ENCODE measurements at places on chromosomes 2 and 18.

GRCh38 chr2:146992057-146992456, 852.8 kb upstream of the ACVR2A start:
- DNase-seq: no peak

- DNase-seq: no peak
These were observed 40.5 kb upstream of the HS6ST1 start for GRCh38 chr2:128358941-128359731.

- no peak for DNase-seq
These were observed 36.6 kb upstream of the MRPL19 start for GRCh38 chr2:75609937-75610508.

GRCh38 chr2:196086517-196087368, 18.1 kb upstream of the DNAH7 start:
- no peak for DNase-seq

DNA sequence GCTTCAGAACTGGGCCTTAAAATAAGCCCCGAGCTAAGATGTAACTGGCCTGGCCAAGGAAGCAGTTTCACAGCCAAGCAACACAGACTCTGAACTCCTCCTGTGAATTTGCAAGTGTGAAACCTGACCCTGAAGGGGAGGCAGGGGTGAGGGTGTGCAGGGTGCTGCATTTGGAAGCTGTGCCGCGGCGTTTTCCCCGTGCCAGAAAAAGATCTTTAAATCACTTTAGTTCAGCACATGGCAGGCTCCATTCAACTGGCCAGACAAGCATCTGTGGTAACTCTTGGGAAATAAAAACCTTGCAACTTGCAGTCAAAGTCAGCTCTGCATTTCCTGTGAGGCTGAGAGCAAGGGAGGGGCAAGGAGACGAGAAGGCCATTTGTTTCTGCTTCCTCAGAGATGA, 209.3 kb upstream of the SOX11 start:
- DNase-seq: no peak

DNA sequence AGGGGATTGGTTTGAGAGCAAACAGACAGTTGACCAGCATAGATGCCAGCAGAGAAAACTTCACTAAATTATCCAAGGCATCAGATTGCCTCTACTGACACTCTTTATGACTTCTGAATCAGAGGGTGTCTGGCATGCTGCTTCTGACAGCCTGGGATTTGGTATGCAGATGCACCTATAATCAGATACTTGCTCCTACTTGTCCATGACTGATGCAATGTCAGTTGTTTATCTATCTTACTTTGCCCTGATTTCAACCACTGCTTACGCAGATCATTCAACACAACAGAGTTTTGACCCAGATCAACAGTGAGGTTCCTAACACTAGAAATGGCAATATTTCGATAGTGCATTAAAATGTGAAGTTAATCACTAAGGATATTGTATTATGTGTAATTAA, 22.6 kb upstream of the CALCRL start:
- no peak for DNase-seq

DNA sequence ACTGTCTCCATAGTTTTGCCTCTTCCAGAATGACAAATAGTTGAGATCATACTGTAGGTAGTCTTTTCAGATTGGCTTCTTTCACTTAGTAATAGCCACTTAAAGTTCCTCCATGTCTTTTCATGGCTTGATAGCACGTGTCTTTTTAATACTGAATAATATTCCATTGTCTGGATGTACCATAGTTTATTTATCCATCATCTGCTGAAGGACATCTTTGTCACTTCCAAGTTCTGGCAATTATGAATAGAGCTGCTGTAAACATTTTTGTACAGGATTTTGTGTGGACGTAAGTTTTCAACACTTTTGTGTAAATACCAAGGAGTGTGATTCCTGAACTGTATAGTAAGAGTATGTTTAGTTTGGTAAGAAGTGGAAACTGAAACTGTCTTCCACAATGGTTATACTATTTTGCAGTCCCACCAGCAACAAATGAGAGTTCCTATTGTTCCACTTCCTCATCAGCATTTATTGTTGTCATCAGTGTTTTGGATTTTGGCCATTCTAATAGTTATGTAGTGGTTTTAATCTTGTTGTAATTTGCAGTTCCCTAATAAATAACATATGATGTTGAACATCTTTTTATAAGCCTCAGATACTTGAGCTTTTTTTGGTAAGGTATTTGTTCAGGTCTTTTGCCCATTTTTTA, 18.9 kb downstream of the LTBP1 start:
- no peak for DNase-seq

Data from AG04450 (cell line).